ENCODE measurements at places on chromosomes 6 and 20.

DNA sequence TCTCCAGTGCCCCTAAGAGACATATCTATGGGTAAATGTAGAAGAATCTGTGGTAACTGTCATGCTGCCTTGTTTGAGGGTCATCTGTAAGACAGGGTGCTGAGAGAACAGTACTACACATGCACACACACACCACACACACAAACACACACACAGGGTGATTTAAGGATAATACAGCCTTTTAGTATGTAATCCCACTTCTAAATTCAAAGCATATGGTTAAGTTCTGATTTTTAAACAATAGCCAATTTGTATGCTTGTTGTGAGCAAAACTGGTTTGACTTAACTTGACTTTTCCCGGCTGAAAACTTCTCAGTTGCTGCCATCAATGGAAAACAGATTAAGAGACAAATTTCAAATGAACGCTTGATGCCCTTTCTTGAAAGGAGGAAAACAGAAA is 241.8 kb downstream of the ADGRG6 start:
- DNase-seq: no peak

GRCh38 chr20:59160389-59161115 is 3.1 kb upstream of the ZNF831 start:
- no peak for DNase-seq

DNA sequence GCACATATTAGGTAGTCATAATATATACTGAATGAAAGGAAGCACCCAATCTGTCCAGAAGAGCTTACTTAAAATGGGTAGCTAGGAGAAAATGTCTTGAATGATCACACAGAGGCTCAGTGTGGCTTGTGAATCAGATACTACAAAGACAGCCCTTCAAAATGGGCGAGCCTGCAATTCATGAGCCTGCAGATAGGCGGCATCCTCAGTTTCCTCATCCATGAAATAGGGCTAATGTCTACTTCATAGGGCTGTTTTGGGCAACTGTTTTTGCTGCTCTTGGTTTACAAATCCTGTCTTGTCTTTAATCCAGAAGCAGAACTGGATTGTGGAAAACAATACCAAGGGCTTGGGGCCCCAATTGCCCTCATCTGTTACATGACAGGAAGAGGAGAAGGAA is 129.3 kb upstream of the KCNK16 start:
- no peak for DNase-seq

GRCh38 chr6:136102991-136103688 is 147.0 kb downstream of the MTFR2 start:
- no peak for DNase-seq

- DNase-seq: no peak
Measured at GRCh38 chr6:151695156-151695555, 112.3 kb upstream of the ESR1 start.

DNA sequence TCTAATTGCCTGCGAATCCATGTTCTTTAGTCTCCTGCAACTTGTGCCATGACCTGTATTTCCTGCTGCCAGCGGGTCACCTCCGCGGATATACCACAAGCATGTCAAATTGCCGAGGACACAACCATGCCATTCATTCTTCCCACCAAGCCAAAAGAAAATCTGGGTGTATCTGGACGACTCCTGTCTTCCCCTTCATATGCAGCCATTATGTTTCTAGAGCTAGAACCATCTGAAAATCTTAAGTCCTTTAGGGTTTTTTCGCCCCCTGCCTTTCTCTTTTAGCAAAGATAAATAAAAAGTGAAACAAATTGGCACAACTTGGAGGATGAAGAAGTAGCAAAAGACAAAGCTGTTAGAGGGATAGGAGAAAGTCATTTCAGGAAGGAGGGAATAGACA is 242.6 kb downstream of the ARID1B start:
- DNase-seq: no peak

Data from renal cortex interstitium (tissue), 15 donors.